Effector memory CD4-positive, alpha-beta T cell (primary cell): ENCODE measurements at places on chromosomes 12 and 14.

GRCh38 chr12:99455350-99456035, 192.1 kb upstream of the GARIN6 start:
- DNase-seq, result no peak
- no peak overlapping the region for H3K27ac ChIP-seq
- H3K36me3 ChIP-seq, result no peaks in the 10 kb centered on the region
- no peaks in the 10 kb centered on the region for H3K27me3 ChIP-seq
- H3K4me3 ChIP-seq, result no peak overlapping the region

DNA sequence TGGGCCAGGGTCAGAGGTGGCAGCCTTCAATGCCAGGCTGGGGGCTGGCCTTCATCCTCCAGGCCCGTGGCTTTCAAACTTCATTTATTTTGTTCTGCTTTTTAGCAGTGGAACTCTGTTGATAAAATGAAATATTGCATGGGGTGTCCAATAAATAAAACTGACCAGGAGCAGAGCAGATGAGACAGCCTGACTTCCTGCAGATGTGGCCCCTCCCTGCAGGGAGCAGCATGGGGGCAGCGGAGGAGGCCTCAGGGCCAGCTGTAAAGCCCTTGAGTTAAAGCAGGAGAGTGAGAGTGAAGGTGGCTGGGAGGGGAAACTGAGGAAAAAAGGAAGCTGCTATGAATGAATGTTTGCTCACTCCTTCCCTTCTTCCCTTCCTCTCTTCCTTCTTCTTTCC, 120.3 kb downstream of the RPAP3 start:
- H3K27ac ChIP-seq, result no peak overlapping the region
- no peaks in the 10 kb centered on the region for H3K27me3 ChIP-seq
- H3K4me3 ChIP-seq, result no peak overlapping the region

DNA sequence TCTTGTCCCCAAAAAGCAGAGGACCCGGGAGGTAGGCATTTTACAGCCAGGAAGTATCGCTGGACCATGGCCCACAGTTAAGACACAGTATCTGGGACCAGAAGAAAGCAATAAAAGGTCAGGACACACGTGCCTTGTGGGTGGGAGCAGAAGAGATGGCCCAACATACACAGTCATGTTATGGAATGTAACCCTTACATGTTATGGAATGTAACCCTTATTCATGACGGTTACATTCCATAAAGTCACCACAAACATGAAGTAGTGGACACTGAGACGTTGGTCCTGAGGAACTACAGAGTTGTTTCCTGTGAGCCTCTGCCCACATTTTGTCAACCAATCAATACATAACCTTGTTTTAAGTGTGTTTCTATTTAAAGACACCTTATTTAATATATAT, 285.6 kb upstream of the FKBP4 start:
- DNase-seq, result no peak
- no peaks in the 10 kb centered on the region for H3K27me3 ChIP-seq
- no peak overlapping the region for H3K4me3 ChIP-seq
- no peaks in the 10 kb centered on the region for H3K36me3 ChIP-seq
- H3K4me1 ChIP-seq, result no peaks in the 10 kb centered on the region

- H3K36me3 ChIP-seq, result no peaks in the 10 kb centered on the region
- no peak overlapping the region for H3K4me3 ChIP-seq
- H3K4me1 ChIP-seq, result no peaks in the 10 kb centered on the region
- no peaks in the 10 kb centered on the region for H3K27me3 ChIP-seq
- no peak for DNase-seq
These were observed 252.2 kb downstream of the BTG1 start for GRCh38 chr12:91893476-91893875.

GRCh38 chr12:45464699-45465098, 248.8 kb downstream of the ANO6 start:
- H3K4me3 ChIP-seq, result no peak overlapping the region
- H3K27ac ChIP-seq, result no peak overlapping the region
- H3K4me1 ChIP-seq, result no peaks in the 10 kb centered on the region
- DNase-seq, result no peak
- H3K27me3 ChIP-seq, result peaks cover 2% of the 10 kb centered on the region

- H3K36me3 ChIP-seq, result no peaks in the 10 kb centered on the region
- H3K4me1 ChIP-seq, result no peaks in the 10 kb centered on the region
- H3K27me3 ChIP-seq, result no peaks in the 10 kb centered on the region
- no peak overlapping the region for H3K4me3 ChIP-seq
- no peak overlapping the region for H3K27ac ChIP-seq
- no peak for DNase-seq
These were observed 473.4 kb upstream of the LMO3 start for GRCh38 chr12:17079251-17079909.

- H3K4me1 ChIP-seq, result no peaks in the 10 kb centered on the region
- no peaks in the 10 kb centered on the region for H3K36me3 ChIP-seq
These were observed 141.4 kb downstream of the EGLN3 start for GRCh38 chr14:33809396-33809981.

GRCh38 chr12:3882896-3883564, 9.8 kb upstream of the PARP11 start:
- H3K36me3 ChIP-seq, result no peaks in the 10 kb centered on the region
- DNase-seq, result no peak
- no peaks in the 10 kb centered on the region for H3K27me3 ChIP-seq
- no peaks in the 10 kb centered on the region for H3K4me1 ChIP-seq
- H3K4me3 ChIP-seq, result no peak overlapping the region

- H3K27me3 ChIP-seq, result no peaks in the 10 kb centered on the region
- no peaks in the 10 kb centered on the region for H3K4me1 ChIP-seq
- DNase-seq, result no peak
- H3K27ac ChIP-seq, result no peak overlapping the region
- H3K4me3 ChIP-seq, result no peak overlapping the region
- no peaks in the 10 kb centered on the region for H3K36me3 ChIP-seq
These were observed 40.2 kb downstream of the ETV6 start for GRCh38 chr12:11689591-11690186.

- no peaks in the 10 kb centered on the region for H3K27me3 ChIP-seq
- DNase-seq, result no peak
- no peaks in the 10 kb centered on the region for H3K4me1 ChIP-seq
- no peak overlapping the region for H3K4me3 ChIP-seq
- no peak overlapping the region for H3K27ac ChIP-seq
These were observed 37.2 kb downstream of the RDH12 start for GRCh38 chr14:67738740-67739504.

DNA sequence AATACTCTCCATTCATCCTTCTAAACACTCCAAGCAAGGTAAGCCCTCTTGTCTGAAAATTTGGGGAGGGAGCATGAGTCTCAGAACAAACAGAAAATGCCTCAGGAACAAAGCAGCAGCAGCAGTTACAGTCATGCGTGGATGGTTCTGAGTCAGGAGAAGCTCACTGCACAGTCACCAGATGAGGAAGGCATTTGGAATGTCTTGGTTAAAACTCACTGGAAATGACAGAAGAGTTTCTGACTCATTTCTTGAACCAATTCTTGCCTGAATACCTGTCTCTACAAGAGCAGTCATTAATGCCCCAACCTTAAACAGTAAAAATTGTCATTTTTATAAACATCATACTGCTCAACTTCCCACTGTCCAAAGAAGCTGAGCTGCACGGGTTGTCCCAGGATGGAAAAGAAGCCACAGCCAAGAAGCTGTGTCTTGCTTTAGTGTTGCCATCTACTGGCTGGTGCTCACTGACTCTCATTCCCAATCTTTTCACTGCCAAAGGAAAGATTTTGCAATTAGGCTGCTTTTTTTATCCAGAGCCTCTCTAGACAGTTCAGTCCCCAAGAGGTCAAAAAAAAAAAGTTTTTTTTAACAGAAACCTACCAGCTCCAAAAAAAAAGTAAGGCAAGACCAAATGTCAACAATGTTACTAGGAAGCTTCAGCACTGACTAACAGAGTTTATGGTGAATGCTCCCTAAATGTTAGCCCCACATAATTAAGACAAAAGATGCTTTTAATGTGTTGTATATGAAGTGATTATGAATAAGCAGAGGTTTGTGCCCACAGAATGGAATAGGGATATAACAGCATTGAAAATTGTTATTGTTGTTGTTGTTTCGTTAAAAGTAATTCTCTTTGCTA, 40.4 kb downstream of the KICS2 start:
- no peaks in the 10 kb centered on the region for H3K27me3 ChIP-seq
- no peak overlapping the region for H3K27ac ChIP-seq
- H3K36me3 ChIP-seq, result no peaks in the 10 kb centered on the region
- no peaks in the 10 kb centered on the region for H3K4me1 ChIP-seq

DNA sequence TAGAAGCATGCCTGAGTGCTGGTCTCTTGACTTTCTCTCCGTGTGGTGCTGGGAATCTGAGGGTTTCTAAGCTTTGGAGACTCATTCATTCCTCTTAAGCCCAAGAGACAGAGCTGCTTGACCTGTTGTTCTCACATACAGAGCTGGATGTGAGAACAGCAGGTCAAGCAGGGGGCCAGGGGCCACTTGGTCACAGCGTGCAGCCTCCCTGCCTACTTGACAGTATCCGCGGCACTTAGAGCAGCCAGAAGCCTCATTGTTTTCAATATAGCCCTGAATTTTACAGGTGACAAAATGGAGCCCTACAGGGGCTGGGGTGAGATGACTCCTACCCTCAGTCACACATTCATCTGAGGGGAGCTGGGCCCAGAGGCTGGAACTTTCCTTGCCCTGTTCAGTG, 88.9 kb downstream of the ESRRB start:
- DNase-seq, result no peak
- no peaks in the 10 kb centered on the region for H3K4me1 ChIP-seq
- H3K4me3 ChIP-seq, result no peak overlapping the region
- H3K36me3 ChIP-seq, result no peaks in the 10 kb centered on the region
- no peaks in the 10 kb centered on the region for H3K27me3 ChIP-seq

DNA sequence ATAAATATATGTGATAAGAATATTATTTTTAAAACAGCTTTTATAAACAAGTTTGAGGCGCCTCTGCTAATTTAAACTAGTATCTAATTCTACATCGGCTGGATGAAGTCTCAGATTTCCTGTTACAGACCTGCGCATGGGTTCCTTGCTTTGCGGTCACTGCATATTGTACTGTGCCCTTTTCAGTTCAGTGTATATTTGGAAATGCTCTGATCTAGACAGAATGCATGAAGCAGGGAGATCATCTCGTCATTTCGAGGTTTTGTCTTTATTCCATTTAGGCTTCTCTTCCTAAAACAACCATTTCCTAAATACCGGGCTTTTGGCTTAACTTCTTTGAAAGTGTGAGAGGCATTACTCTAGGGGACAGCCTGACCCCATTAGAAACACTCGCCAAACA, 25.6 kb downstream of the CRACR2A start:
- H3K4me1 ChIP-seq, result no peaks in the 10 kb centered on the region
- H3K27ac ChIP-seq, result no peak overlapping the region
- peaks cover 25% of the 10 kb centered on the region for H3K36me3 ChIP-seq
- no peak for DNase-seq
- H3K27me3 ChIP-seq, result no peaks in the 10 kb centered on the region
- no peak overlapping the region for H3K4me3 ChIP-seq

DNA sequence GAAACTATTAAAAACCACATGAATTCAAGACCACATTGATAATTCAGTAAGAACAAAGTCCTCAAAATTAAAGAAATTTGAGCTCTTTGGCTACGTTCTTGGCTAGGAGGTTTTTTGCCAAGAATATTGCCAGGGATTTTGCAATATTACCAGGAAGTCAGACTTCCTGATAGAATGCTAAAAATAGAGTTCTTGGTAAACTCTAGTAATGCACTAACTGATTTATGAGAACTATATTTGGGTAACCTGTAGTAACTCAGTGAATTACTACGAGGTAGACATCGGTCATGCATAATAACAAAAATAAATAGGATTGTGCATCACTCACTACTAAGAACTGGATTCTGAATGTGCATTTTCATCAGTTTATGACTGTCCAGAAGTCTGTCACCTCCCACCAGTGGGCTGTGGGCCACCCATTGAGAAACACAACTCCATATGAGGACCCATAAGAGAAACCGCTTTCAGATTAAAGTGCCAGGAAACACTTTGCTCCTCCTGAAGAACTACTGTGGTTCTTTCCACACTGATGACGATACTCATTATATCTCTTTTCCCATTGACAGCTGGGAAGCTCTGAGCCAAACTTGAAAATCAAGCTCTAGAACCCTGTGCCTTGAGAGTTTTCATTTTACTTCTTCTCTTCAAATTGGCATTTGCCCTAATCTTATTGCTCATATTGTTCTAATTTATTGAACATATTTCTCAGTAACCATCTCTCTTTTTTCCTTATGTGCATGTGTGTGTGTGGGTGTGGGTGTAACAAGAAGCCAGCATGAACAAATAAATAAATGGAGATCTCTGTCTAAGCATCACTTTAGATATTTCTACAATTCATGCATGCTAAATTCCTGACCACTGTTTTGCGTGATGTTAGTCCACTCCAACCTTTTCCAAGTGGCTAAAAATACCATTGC, 116.6 kb downstream of the BCL11B start:
- no peaks in the 10 kb centered on the region for H3K36me3 ChIP-seq
- no peak for DNase-seq
- H3K27me3 ChIP-seq, result no peaks in the 10 kb centered on the region
- no peaks in the 10 kb centered on the region for H3K4me1 ChIP-seq

- H3K36me3 ChIP-seq, result peaks cover 53% of the 10 kb centered on the region
- no peaks in the 10 kb centered on the region for H3K27me3 ChIP-seq
- no peak overlapping the region for H3K27ac ChIP-seq
- no peak for DNase-seq
- no peak overlapping the region for H3K4me3 ChIP-seq
- H3K4me1 ChIP-seq, result no peaks in the 10 kb centered on the region
These were observed 7.7 kb downstream of the ZNF605 start for GRCh38 chr12:132948146-132949066.

- peaks cover 18% of the 10 kb centered on the region for H3K36me3 ChIP-seq
- H3K27ac ChIP-seq, result peak overlapping the region; percentile 90
- H3K27me3 ChIP-seq, result no peaks in the 10 kb centered on the region
These were observed 18.2 kb upstream of the CLEC2D start for GRCh38 chr12:9651265-9651729.

GRCh38 chr12:63228853-63229252, 77.9 kb upstream of the AVPR1A start:
- H3K4me1 ChIP-seq, result no peaks in the 10 kb centered on the region
- no peak overlapping the region for H3K27ac ChIP-seq
- H3K27me3 ChIP-seq, result no peaks in the 10 kb centered on the region
- H3K4me3 ChIP-seq, result no peak overlapping the region

- no peak overlapping the region for H3K4me3 ChIP-seq
- no peaks in the 10 kb centered on the region for H3K36me3 ChIP-seq
- no peaks in the 10 kb centered on the region for H3K4me1 ChIP-seq
These were observed 186.8 kb upstream of the PRICKLE1 start for GRCh38 chr12:42776396-42776795.

DNA sequence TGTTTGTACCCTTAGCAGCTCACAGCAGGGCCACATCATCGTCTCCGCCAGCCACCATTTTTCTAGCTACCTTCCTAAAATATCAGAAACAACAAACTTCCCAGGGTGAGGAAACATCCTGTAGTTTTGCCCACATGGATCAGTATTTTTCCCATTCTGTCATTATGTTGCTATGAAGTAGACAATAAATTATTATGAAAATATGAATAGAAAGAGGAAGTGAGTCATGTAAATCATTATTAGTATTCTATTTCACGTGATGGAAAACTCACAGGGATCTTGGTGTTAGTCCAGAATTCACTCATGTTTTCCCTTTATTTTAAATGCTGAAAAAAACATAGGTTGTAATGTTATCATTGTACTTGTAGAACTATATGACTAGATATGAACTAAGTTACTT, 319.4 kb downstream of the SYT1 start:
- H3K4me1 ChIP-seq, result no peaks in the 10 kb centered on the region
- no peaks in the 10 kb centered on the region for H3K27me3 ChIP-seq
- H3K4me3 ChIP-seq, result no peak overlapping the region
- H3K27ac ChIP-seq, result no peak overlapping the region
